ENCODE measurements at places on chromosomes 5 and 9.
A peak's percentile ranks its signal among the peaks of the same experiment; 100 is the strongest.

DNA sequence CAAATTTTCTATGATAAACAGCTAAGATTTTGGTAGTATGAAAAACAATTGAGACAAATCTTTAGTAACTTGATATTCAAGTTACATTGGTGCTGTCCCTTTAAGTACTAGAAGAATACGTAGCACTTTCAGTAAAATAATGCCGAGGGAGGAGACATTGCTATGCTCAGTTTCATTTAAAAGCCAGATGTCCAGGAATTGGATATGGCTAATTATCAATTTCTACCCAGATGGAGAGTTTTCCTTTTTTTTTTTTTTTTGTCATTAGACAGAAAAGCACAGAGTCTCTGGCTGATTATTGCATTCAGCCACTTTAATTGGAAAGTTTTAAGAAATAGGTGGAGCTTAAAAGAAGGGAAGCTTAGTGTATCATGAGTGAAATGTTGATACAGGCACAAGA lies 40.4 kb upstream of the APC start:
- no peak for DNase-seq

GRCh38 chr9:14258660-14259239 lies 55.2 kb downstream of the NFIB start:
- DNase-seq, result no peak

GRCh38 chr5:177402271-177403043 lies 2.0 kb upstream of the PFN3 start:
- DNase-seq, result peak; percentile 41

GRCh38 chr5:172052450-172053236 lies 46.2 kb upstream of the FBXW11 start:
- no peak for DNase-seq

DNA sequence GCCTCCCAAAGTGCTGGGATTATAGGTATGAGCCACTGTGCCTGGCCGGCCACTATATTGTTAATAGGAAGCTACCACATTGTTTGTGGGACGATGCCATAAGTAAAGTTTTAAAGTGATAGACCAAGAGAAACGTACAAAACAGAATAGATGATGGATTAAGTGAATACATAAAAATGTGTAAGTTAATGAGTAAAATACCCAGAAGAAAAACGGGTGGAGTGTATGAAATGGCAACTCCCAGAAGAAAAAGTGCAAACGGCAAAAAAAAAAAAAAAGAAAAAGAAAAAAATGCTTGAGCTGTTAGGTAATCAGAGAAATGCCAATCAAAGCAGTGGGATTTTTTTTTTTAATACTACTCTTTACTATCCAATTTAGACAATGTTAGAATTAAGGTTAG lies 246.0 kb downstream of the PDZD2 start:
- DNase-seq, result no peak

GRCh38 chr9:99176527-99177013 lies 45.2 kb downstream of the ALG2 start:
- DNase-seq, result no peak

- peak; percentile 49 for DNase-seq
Observed at GRCh38 chr9:37994639-37995347, 74.2 kb downstream of the SHB start.

GRCh38 chr5:37751227-37751626 lies 88.6 kb downstream of the GDNF start:
- DNase-seq, result no peak

GRCh38 chr5:149422366-149423048 lies 43.4 kb upstream of the IL17B start:
- DNase-seq, result no peak

- no peak for DNase-seq
Observed at GRCh38 chr5:9363026-9363425, 182.8 kb downstream of the SEMA5A start.
